ENCODE measurements at places on chromosomes 12 and 14. TPM values are rescaled to one million over a fixed set of nuclear protein-coding genes. Genes with fewer than 3 reads are reported as not detected.

TMTC2 gene
- total RNA-seq = 1.0 TPM

SAMD15 gene
- 2.2 TPM for total RNA-seq

INHBE gene
- not detected for total RNA-seq

RIN3 gene
- 26.1 TPM for total RNA-seq

FLRT2 gene
- 3.3 TPM for total RNA-seq

PCK2 gene
- 19.2 TPM for total RNA-seq

VRTN gene
- not detected for total RNA-seq

SCAF11 gene
- total RNA-seq = 49.9 TPM

STAB2 gene
- total RNA-seq = not detected

APAF1 gene
- total RNA-seq = 14.3 TPM

AKAP5 gene
- 0.68 TPM for total RNA-seq

NGB gene
- not detected for total RNA-seq

REM2 gene
- total RNA-seq = 0.26 TPM

WNT5B gene
- total RNA-seq = 4.2 TPM

CCDC77 gene
- 15.3 TPM for total RNA-seq

TAS2R14 gene
- total RNA-seq = 0.77 TPM

CLEC6A gene
- total RNA-seq = not detected

RTN1 gene
- not detected for total RNA-seq

MYF5 gene
- total RNA-seq = not detected

EML1 gene
- 45.4 TPM for total RNA-seq

ST8SIA1 gene
- not detected for total RNA-seq

VWF gene
- total RNA-seq = 0.28 TPM

SERPINA3 gene
- 11.0 TPM for total RNA-seq

FRMD6 gene
- total RNA-seq = 35.7 TPM

DEPDC4 gene
- total RNA-seq = 0.72 TPM

FGF23 gene
- total RNA-seq = not detected

KRT77 gene
- total RNA-seq = not detected

PPM1H gene
- total RNA-seq = 6.0 TPM

GALNT16 gene
- total RNA-seq = 3.7 TPM

KERA gene
- total RNA-seq = not detected

ACOT4 gene
- 1.9 TPM for total RNA-seq

SDR9C7 gene
- total RNA-seq = not detected

EML5 gene
- 0.45 TPM for total RNA-seq

HPD gene
- 1.5 TPM for total RNA-seq

STON2 gene
- 0.93 TPM for total RNA-seq

RNASE3 gene
- not detected for total RNA-seq

PRR4 gene
- 1.9 TPM for total RNA-seq

PIWIL1 gene
- not detected for total RNA-seq

ATXN3 gene
- total RNA-seq = 28.5 TPM

KCNMB4 gene
- total RNA-seq = 0.20 TPM

Data from A549 treated with ZK216348 at 1 μM for 4 hours (cell line).